ENCODE measurements at places on chromosomes 3 and 15.

DNA sequence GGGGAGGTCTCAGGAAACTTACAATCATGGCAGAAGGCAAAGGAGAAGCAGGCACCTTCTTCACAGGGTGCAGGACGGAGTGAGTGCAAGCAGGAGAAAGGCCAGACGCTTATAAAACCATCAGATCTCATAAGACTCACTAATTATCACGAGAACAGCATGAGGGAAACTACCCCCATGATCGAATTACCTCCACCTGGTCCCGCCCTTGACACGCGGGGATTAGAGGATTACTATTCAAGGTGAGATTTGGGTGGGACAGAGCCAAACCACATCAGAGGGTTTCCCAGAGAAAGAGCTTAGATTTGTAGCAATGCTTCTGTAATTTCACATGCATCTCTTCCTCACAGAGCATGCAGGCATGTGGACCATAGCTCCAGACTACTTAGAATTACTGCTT, 615.7 kb upstream of the UBE2E2 start:
- no peak for DNase-seq

DNA sequence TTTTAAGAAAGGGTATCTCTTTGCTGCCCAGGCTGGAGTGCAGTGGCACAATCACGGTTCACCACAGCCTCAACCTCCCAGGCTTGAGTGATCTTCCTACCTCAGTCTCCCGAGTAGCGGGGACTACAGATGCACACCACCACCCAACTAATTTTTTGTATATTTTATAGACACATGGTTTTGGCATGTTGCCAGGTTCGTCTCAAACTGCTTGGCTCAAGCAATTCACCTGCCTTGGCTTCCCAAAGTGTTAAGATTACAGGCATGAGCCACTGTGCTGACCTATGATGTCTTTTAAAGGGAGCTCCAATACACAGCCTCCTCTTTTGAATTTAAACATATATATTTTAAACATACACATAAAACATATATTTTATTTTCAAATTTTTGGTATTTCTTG, 60.9 kb downstream of the SLC9C1 start:
- no peak for DNase-seq

DNA sequence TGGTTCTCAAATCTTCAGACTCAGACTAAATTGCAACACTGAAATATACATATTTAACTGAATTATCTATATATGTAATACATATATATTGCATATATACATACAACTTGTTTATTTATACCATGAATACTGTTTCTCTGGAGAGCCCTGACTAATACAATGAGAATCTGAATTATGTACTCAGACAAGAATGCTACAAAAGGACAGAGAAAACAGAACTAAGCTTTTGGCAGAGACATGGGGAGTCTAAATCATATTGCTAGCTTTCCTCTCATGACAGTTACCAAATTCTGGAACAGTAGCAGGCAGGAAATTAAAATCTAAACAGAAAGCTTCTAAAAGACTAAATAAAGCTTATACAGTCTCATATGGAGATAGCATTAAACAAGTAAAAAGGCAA, 142.4 kb upstream of the KCNMB2 start:
- DNase-seq = peak; percentile 61

DNA sequence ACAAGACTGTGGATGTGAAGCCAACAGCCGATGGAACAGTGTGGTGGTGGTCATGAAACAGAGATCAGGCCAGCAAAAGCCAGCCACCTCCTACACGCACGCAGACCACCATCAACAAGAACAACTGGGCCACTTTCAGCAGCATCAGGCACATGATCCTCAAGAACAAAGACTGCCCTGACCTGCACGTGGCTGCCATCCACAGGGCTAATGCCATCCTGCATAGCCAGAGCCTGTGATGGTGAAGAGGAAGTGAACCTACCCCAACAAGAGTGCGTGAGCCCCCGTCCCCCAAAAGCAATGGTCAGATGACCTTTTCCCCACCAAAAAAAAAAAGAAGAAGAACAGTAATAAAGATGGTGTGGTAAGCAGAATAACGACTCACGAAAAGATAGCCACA, 62.6 kb downstream of the AQP9 start:
- DNase-seq = no peak

GRCh38 chr3:24137958-24138875, 193.1 kb downstream of the NR1D2 start:
- DNase-seq = peak; percentile 41

DNA sequence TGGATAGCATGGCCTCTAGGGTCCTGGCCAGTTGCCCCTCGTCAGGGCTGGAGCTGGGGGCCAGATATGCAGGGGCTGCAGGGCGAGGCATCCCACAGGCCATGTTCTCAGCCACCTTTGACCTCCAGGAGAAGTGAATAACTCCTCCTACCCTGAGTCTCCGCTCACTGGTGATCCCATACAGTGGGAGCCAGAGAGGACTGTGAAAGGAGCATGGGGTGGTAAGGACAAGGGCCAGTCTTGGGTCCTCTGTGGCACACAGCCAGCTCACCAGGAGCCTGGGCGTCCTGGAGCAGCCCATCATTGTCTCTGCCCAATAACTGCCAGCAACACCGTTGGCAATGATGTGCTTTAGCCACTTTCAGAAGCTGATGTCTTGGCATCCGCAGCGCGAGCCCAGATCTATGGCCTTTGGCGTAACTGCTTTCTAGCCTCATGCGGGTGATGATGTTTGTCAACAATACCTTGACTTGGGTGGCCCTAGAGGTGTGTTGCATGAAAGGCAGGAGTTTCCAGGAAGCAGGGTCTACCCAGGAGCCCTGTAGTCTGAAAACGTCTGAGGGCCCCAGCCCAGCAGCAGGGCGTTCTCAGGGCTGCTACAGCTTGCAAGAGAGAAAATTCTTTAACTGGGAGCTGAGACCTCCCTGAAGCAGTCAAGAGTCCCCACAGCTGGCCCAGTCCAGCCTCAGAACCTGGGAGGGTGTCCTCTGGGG, 61.1 kb upstream of the IQSEC1 start:
- no peak for DNase-seq

DNA sequence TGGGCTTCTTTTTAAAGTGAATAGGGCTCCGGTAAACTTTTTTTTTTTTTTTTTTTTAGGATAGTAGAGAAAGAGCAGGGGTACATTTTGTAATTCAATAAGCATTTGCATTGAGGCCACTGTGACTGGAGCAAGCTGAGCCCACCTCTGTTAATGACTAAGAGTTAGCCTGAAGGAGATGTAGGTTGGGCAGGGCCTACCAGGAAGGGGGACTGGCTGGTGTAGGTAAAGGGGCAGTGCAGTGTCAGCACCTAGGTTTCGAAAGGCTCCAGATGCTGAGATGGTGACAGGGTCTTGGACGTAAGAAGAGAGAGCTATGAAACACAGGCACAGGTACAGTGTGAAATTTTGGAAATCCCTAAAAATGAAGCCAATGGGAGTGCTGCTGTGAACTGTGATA, 30.7 kb downstream of the LPP start:
- no peak for DNase-seq

- DNase-seq = no peak
Measured at GRCh38 chr3:177057768-177058167, 139.5 kb downstream of the TBL1XR1 start.

- no peak for DNase-seq
Measured at GRCh38 chr3:2978977-2979732, 131.0 kb downstream of the IL5RA start.

DNA sequence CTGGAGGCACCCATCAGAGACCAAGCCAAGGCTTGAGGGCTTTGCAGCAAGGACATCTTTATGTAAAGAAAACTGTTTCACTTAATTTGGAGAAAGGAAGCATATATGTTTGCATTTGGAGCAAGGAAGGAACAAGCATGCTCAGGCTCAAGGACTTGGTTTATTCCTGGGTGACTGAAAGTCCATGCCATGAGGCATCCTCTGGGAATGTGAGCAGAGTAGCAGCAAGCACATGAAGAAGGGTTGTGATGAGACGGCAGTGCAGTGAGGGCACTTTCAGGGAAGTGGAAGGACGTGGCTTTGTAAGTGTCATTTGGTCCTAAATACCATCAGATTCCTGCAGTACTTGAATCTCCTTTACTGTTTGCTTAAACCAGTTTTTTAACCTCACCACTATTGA, 26.8 kb downstream of the POLG start:
- DNase-seq = peak; percentile 29

- DNase-seq = peak; percentile 38
Measured at GRCh38 chr3:70861855-70862254, 549.4 kb upstream of the MDFIC2 start.

DNA sequence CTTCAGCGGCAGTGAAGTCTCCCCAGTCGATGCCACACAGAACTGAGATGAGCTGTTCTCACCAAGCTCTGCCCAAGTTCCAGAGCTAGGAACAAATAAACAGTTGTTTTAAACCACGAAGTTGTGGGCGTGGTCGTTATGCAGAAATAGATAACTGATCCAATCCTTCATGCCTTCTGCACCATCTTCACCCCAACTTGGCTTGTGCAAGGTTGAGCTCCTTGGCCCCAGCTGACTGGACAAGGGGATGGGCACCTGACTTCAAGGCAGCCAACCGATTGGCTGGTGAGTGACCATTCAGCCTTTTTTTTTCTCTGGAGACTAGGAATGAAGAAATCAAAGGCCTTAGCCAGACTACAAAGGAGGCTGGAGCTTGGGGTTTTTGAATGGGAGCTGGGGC, 23.9 kb downstream of the LINGO1 start:
- DNase-seq = no peak

- peak; percentile 61 for DNase-seq
Measured at GRCh38 chr3:51434746-51435327, 43.8 kb downstream of the RBM15B start.

GRCh38 chr3:141455603-141456300, 31.1 kb upstream of the RASA2 start:
- DNase-seq = no peak
